Stimulated activated CD8-positive, alpha-beta memory T cell treated with anti-CD3 and anti-CD28 coated beads, Interleukin-4, amount 100 ng/mL, for 1 hour (primary cell): ENCODE measurements at places on chromosomes 1 and 21.

DNA sequence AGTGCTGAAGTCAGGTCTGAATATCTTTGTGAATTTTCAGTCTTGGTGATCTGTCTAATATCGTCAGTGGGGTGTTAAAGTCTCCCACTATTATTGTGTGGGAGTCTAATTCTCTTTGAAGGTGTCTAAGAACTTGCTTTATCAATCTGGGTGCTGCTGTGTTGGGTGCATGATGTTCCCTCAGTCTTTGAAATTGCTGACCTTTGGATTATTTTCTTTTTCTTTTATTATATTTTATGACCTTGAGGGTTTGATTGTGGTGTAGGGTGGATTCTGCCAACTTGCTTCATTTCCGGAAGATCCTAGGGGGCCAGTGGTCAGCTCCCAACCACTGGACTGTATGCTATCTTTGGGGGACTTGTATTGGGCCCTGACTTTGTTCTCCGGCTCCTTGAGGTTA lies 415.3 kb downstream of the USP25 start:
- DNase-seq = no peak

DNA sequence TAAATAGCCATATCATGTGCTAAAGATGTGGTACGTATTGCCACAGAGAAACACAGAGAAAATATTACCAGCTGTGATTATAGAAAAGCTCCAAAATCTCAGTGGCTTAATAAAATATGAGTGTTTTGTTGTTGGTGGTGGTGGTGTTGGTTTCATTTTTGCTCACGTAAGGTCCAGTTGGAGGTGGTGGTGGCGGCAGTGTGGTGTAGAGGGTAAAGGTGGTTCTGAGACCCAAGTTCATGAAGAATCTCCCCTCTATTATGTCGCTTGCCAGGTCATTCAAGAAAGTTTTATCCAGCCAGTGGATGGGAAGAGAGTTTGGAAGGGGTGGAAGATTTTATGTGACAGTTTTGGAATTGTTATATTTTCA lies 217.6 kb upstream of the SAMSN1 start:
- DNase-seq = no peak

DNA sequence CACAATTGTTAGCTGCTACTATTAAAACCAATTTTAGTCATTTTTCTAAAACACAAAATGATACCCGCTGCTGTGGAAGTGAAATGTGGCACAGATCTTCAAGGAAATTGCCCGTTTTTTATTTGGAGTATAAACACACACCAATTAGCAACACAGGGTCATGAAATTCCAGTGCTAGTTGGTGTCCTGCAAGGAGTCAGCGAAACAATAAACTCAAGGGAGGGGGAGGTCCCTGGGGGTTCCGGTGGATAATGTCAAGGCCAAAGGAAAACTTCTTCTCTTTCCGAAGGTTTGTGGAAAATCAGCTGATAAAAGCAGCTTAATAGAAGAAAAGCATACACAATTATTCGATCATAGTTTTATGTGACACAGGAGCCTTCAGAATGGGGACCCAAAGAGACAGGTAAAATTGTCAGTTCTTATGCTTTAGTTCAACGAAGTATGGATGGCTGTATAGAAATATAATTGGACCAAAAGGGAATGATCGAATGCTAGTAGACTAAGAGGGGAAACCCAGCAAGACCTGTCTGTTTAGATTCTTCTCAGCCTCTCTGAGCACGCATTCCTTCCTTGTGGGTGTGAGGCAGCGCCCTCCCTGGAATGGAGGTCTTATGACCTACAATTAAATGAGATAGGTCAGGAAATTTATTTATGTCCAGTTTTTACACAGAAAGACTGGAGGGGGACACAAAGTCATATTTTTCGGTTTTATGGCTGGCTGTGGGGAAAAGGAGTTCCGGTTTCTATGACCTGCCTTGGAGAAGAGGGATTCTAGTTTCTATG lies 65.9 kb downstream of the KCNK1 start:
- no peak for DNase-seq

GRCh38 chr1:96472471-96472870 lies 249.1 kb upstream of the PTBP2 start:
- no peak for DNase-seq

DNA sequence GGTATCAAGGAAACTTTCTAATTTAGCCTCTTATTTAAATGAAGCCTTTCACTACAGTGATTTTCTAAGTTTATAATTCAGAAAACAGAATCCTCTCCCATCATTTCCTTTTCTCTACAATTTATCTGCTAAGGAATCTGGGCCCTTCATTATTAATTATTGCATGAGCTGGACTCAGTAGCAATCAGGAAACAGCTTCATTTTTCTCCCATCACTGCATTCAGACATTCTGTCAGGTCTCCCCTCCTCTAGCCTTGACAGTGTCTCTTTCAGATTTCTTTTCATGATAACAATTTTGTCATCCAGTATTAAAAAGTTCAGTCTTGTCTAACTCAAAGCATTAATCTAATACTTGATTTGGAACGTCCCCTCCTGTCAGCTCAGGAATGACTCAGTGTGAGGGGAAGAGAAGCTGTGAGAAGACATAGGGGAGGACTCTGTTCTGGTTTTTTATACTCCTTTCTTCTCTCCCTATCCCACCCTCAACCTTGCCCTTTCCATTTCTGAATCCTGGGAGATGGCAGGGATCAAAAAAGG lies 28.1 kb downstream of the SLC44A5 start:
- no peak for DNase-seq

GRCh38 chr21:43717166-43717853 lies 1.6 kb upstream of the PDXK start:
- DNase-seq = no peak

- no peak for DNase-seq
Measured at GRCh38 chr1:24020025-24020424, 39.9 kb upstream of the SRSF10 start.

DNA sequence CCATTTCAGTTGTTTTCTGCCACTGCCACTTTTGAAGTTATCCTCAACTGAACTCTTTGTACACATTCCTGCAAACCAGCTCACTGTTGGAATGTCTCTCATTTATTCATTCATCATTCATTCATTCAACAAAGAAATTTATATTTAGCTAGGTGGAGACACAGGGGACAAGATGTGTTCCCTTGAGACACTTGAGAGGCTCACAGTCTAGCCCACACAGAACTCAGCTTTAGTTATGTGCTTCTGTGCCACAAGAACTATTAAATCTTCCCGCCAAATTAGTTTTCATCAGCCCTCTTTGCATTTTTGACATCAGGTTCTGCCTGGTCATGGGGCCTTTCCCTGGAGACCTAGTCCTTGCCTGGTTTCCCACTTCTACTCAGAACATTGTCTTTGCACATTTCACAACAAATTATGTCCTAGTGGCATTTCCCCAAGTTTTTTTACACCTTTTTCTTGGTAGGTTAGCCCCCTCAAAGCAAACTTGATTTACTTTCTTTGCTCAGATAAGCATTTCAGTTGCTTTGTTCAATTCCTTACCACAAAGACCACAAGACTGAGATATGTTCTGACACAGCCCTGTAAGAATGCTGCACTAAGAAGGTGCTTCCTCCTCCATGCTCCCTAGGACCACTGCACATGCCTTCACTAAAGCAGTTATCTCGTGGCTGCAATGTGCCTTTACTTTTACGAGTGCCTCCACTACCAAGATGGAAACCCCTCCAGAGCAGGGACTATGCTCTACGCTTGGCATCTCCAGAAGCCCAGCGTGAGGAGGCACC lies 31.0 kb downstream of the ILDR2 start:
- DNase-seq = no peak

- no peak for DNase-seq
Measured at GRCh38 chr1:63324779-63325119, 2.4 kb downstream of the FOXD3 start.

DNA sequence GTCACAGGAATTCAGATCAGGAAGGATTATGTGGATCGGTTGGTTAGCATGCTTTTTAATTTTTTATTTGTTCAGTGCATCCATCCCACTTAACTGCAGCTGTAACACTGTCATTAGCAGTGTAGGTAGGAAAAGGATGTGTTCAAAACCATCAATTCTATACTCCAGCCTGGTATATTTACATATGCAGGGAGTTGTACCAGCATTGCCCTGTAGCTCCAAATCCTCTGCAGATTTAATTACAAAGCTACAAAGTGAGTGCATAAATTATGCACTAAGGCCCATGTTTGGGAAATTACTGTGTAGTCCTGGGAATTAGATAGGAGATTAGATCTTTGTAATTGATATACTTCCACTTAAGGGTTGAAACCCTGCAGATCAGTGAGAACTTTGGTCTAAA lies 15.9 kb upstream of the OSBPL9 start:
- DNase-seq = no peak

- DNase-seq = no peak
Measured at GRCh38 chr1:96559181-96559580, 162.4 kb upstream of the PTBP2 start.

DNA sequence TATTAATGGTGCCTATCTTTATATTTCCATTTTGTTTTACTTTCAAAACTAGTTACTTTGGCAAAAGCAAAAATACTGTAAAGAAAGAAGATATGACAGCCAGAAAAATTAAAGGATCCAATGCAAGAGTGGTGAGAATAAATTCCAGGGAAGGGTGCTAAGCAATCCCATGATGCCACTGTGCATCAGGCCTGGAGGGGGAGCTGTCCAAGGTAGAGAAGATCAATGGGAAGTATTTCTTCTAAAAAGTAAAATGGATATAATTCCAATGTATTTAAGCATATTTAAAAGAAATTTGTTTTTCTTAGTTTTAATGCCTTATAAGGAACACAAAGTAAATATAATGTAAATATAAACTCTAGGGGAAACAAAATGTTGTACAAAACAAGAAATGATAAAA lies 1382.2 kb upstream of the B3GALT2 start:
- DNase-seq = no peak

DNA sequence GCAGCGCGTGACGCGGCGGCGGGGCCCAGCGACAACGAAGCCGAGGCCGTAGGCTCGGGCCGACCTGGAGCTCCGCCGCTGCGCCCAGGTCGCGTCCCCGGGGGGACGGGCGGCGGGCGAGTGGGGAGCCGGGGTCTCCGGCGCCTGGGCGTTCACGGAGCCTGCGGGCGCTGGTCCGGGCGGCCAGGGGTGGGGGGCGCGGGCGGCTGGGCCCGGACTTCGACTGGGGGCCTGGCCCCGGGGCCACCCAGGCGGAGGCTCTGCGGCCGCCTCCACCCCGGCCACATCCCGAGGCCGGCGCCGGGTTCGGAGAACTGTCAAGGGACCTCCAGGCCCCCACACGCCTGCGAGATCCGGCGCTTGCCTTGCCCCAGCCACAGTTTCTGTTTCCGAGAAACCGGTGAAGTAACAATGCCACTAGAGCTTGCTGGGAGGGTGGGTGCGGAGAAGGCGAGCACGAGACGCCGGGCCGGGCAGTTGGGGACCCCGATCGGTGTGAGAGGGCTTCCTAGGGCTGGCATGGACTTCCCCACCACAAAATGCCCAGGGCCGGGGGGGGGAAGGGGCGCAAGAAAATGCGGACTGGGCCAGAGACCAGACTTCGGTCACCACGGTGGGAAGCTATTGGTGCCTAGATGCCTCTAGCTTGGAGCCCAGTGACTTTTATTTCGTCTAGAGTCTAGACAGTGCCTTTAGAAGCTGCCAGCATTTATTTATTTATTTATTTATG lies 501 bp downstream of the FBXO6 start:
- DNase-seq = peak; percentile 38

DNA sequence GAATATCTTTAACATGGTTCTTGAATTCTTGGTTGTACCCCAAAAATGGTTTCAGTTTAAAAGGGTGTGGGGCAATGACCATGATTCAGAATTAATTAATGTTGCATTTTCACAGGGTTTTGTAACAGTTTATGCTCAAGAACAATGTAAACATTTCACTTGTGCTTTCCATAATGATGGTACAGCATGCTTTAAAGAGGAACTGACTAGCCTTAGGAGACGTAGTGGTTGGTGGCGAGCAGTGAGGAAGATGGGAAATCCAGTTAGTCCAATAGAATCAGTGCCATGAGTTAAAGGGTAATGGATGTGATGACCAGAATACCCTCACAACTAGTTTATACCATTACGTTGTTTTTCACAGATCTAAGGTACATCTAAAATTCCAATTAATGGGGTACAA lies 138.0 kb downstream of the HS2ST1 start:
- no peak for DNase-seq
